ENCODE measurements at places on chromosomes 6 and 20.

- no peak for DNase-seq
Observed at GRCh38 chr6:159594750-159595117, 98.3 kb downstream of the SOD2 start.

DNA sequence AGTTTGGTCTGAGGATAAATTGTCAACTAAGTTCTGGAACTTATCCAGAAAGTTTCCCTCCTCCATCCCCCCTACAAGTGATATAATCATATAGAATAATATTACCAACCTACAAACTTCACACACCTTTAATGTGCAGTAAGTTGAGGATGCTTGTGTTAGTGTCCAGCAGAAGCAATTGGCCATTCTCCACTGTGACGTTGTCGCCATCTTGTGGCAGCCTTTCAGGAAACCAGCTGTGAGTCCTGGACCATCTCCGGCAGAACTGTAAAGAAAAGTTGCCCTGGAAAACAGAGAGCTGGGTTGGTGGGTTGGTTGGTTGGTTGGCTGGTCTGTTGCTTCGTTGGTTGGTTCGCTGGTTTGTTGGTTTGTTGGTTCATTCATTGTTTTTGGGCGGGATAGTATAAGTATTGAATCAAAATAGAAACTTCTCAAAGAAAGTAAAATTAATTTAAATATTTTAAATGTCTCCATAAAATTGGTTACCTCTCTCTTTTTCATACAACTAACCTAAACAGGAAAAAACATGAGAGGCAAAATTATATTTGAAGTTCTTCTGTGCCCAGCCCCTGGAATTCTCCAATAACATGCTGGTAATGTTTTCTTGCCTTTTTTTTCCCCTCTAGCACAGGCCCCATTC is 127.5 kb downstream of the PKHD1 start:
- no peak for DNase-seq

DNA sequence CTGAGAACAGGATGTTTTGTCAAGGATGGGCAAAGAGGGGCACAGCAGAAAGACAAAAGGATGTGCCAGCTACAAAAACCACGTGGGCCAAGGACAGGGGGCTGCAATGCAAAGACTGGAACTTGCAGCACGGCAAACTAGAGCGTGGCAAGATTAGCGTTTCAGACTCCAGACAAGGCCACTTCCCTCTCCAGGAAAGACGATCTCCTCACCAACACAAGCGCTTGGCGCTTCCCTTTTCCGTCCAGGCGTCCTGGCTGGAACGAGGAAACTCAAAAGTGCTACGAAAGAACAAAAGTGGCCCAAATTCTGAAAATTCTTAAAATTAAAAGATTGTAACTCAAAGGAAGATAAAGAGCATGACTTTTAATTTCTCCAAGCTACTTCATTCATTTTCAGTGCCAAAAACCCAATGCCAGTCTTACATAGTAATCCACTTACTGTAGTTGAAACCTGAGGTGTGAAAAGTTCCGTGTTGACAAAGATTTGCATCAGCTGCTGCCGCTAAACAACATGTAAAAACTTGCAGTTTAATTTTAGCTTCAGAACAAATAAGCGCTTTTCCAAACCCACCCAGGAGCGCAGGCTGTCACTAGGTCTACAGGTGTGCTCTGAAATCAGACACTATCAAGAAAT is 207.1 kb upstream of the RREB1 start:
- DNase-seq, result no peak

DNA sequence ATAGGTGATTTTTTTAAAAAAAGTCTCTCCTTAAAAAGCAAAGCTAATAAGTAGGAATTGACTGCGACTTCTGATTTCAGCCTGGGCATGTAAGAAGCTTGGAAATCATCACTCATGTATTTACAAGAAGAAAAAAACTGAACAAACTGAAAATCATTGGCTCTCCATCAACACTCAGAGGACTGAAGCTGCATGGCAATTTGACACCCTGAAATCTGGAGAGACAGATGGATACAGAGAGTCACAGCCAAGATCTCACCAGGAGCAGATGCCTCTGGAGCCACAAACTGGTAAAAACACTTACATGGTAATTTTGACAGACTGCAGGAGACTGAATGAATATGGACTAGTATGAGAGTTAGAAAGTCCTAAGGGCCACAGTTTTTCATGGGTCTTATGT is 191.2 kb upstream of the TCF21 start:
- no peak for DNase-seq

DNA sequence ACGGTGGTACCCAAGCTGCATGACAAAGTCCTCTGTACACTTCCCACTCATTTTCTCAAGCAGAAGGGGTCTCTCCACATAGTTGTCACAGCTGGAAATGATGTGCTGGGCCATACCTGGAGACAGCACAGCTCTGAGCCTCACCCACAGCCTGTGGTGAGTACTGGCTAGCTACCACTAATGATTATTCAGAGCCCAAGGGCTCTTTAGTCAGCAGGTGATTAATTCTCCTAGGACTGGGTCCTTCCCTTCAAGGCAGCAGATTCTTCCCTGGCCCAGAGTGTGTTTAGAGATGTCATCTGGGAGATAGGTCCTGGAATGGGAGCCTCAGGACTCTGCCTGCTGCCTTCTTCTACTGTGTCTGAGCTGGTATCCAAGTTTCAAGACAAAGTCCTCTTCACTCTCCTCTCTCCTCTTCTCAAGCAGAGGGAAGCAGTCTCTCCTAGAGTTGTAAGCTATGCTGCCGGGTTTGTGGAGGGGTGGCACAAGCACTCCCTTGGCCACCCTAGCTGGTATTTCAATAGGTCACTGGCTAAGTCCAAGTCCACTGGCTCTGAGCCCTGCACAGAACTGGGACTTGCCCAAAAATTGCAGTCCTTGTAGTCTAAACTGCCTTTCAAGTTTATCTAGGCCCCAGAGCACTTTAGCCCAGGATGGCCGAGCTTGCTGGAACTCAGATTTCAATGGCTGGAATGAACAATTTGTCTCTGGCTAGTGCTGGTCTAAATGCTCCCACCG is 49.8 kb upstream of the VGLL2 start:
- DNase-seq, result no peak

DNA sequence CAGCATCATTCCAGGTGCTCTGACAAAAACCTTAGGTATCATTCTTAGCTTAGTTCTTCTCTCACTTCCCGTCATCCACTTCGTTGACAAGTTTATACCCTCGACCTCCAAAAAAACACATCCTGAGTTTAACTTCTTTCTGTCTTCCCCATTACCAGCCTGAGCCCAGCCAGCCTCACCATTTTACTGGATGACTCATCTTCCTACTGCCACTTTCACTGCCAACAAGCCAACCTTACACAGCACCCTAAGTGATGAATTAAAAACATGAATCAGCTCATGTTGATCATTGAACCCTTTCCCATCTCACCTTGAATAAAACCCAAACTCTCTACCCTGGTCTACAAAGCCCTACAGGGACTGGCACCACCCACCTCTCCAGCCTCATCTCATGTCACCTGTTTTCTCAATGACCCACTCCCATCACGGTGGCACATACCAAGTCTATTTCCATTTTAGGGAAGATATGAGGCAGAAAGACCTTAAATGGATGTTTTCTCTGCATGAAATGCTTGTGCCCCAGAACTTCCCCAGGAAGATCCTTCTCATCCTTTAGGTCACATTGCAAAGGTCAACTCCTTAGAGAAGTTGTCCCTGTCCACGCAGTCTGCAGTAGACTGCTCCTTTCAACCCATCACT is 9.9 kb upstream of the UST start:
- no peak for DNase-seq

DNA sequence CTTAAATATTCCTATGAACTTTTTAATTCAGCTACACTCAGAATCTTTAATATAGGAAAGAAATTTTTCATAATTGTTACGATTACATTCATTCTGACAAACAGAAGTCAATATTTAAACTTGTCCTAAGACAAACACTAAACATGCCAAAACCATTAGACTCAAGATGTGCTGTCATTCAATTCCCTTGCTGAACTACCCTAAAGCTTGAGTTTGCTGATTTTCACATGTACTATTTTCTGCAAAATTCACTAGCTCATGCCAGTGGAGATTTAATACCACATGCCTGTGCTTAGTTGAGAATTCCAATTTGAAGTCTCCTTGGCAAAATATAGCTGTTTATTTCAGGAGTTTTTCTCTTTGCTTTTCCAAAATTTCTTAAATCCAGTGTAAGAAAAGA is 448.0 kb downstream of the COL12A1 start:
- no peak for DNase-seq

DNA sequence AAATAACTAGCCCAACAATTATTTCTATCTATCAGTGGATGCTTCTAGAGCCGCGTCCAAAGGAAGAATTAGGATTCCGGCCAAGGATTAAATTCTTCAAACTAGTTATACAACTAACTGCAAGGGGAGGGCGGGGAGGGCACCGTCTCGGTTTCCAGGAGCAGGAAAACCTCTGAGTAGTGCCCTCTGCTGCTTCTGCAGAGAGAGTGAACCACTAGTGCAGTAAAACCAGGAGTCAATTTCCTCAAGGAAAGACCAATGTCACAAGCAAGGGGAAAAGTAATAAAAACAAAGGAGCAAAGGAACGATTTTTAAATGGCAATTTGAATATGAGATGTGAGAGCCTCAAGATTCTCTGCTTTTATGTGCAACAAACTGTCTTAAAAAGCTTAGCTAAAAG is 16.5 kb upstream of the UBE2J1 start:
- DNase-seq, result no peak

- DNase-seq, result no peak
Observed at GRCh38 chr20:43983904-43984361, 69.3 kb downstream of the TOX2 start.

DNA sequence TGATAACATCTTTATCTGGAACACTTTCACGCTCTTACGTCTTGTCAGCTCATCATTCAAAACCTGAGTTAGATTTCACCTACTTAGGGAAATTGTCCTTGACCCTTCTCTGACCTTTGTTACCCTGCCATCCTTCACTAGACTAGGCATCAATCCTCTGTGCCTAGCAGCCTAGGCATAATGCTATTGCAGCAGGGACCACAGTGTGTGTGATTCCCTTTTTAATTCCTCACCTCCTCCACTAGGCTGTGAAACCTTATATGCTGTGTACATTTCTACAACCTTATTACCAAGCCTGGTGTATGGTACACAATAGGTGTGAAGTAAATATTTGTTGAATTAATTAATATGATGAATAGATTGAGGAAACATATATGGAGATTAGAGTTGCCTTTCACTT is 66.7 kb upstream of the DEFB112 start:
- no peak for DNase-seq

DNA sequence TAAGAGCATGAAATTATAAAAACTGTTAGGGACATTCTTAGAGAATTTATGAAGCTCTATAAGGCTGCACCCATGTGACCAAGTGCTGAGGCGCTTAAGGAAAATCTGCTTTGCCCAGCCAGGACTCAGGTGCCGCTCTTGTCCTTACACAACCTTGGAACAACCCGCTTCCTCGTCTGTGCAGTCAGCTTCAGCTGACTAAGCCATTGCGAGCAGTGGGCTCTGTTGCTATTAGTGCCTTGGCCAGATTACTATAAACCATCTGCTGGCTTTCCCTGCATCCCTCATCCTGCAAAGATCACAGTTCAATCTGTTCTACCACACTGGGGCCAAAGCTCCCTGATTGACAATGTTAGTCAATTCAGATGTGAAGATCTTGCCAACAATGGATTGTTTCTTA is 89.1 kb upstream of the E2F3 start:
- no peak for DNase-seq

GRCh38 chr20:47230811-47231256 is 125.7 kb downstream of the ZMYND8 start:
- no peak for DNase-seq

GRCh38 chr6:94372229-94372628 is 952.9 kb upstream of the EPHA7 start:
- DNase-seq, result no peak

DNA sequence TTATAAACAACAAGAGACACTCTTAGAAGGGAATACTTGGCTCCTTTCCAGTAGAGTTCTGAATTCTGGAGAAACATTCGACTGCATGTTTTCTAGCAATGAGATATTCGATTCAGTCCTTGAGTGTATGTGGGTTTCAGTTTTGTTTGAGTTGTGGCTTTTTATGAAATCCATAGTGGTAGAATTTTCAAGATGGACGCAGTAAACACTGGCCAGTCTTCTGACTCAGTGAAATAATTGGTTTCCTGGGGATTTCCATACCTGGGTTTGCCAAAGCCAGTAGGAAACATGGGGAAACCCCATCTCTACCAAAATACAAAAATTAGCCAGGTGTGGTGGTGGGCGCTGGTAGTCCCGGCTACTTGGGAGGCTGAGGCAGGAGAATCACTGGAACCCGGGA is 273.5 kb upstream of the PLCB4 start:
- DNase-seq, result no peak

- DNase-seq, result no peak
Observed at GRCh38 chr6:72761761-72762160, 139.9 kb downstream of the KCNQ5 start.

DNA sequence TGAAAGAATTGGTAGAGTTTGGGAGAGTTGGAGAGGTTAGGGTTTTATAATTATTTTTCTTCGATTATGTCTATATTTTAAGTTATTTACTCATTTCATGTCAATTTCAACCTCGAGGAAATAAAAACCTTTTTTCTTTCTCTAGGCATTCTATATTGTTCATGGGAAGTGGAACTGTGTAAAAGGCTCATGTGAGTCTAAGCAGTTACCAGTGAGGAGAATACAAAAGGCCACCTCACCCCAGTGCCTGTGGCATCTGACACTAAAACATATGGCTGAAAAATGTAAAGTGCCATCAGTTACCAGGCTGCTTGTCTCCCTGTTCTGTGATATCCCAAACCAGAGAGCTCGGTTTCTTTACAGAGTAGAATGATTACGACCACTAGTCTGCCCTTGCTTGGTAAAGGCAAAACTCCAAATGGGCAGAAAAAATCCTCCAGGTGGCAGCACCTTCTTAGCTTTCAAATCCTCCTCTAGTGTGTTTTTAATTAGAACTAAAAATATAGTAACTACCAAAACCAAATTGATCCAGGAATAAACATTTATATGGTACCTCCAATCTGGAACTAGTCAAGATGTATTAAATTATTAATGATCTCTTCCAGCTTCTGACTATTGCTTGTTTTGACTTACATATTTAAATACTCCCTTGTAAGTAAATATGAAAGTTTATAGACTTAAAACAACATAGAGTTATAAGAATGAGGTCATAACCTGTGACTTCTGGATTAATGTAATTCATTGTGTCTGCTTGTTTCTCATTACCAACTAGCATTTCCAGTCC is 122.6 kb upstream of the MCHR2 start:
- no peak for DNase-seq

DNA sequence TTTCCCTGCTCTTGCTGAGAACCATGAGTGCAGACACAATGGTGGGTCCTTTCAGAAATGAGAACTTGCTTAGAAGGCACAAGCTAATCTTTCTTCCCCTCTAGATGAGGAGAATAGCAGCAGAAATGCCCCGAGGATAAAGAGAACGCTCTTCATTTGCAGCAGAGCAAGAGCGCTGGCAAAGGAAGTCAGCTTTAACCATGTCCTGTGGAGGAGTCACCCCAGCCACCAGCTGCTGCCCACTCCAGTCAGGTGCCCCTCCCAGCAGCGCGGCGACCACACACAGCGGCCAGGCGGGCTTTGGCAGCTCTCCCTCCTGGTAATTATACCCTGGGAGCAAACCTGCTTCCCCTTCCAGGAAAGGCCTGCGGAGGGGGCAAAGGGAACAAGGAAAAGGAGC is 42.4 kb upstream of the EMILIN3 start:
- no peak for DNase-seq

Data from esophagus squamous epithelium (tissue), 5 donors.